ENCODE measurements at places on chromosomes 16 and 17. TPM values are rescaled to one million over a fixed set of nuclear protein-coding genes. Genes with fewer than 3 reads are reported as not detected.
A peak's percentile ranks its signal among the peaks of the same experiment; 100 is the strongest.

Gene C16orf54
- total RNA-seq: 0.20 TPM

DNA sequence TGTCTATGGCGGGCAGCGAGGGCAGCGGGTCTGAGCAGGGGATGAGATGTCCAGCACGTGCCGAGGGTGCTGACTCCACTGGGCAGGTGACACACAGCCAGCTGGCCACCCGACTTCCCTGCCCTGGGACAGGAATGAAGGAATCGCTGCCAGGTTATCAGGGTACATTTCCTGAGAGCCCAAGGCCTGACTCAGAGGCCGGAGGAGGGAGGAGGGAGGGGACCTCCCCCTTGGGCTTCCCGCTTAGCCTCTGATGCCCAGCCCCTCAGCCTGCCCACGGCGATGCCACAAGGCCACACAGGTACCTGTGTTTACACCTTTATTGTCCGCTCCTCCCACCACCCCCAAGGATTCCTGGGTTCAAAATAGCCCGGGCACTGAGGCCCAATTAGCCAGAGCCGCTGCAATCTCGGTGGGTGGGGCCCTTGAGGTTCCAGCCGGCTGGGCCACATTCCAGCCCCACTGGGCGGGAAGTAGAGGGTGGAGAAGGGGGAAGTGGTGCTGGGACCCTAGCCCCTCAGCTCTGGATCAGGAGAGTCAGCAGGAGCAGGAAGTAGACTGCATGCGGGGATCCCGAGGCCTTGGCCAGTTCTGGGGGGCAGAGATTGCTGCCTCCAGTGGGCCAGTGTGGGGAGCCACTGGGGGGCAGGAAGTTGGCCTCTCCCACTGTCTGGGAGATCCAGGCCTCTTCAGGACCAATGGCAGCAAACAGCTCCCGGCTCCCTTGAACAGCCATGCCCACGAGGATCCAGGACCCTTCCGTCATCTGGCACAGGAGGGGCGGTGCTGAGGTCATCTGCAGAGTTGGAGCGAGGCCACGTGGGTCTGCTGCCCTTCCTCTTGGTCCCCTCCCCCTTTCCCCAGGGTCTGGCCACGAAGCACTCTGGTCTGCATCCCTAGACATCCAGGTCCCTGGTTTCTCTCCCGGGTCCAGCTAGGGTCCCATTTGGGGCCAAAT, 3.4 kb upstream of the PRSS8 start:
- DNase-seq: no peak
- H3K36me3 ChIP-seq: no peaks in the 10 kb centered on the region
- no peaks in the 10 kb centered on the region for H3K4me1 ChIP-seq
- no peak overlapping the region for H3K4me3 ChIP-seq

Gene HNF1B
- not detected for total RNA-seq

GRCh38 chr17:45318561-45319230, 1.9 kb upstream of the MAP3K14 start:
- no peak overlapping the region for H3K27ac ChIP-seq
- no peaks in the 10 kb centered on the region for H3K27me3 ChIP-seq
- DNase-seq: no peak
- H3K4me3 ChIP-seq: no peak overlapping the region
- no peaks in the 10 kb centered on the region for H3K36me3 ChIP-seq

GRCh38 chr17:38705523-38705802, 390 bp downstream of the MLLT6 start:
- no peaks in the 10 kb centered on the region for H3K36me3 ChIP-seq
- peak overlapping the region; percentile 97 for H3K27ac ChIP-seq
- H3K27me3 ChIP-seq: no peaks in the 10 kb centered on the region
- DNase-seq: no peak
- H3K4me1 ChIP-seq: peaks cover 46% of the 10 kb centered on the region

GRCh38 chr17:73746314-73747073, 102.2 kb upstream of the SDK2 start:
- no peak overlapping the region for H3K27ac ChIP-seq
- DNase-seq: no peak
- H3K4me3 ChIP-seq: no peak overlapping the region
- no peaks in the 10 kb centered on the region for H3K4me1 ChIP-seq

DNA sequence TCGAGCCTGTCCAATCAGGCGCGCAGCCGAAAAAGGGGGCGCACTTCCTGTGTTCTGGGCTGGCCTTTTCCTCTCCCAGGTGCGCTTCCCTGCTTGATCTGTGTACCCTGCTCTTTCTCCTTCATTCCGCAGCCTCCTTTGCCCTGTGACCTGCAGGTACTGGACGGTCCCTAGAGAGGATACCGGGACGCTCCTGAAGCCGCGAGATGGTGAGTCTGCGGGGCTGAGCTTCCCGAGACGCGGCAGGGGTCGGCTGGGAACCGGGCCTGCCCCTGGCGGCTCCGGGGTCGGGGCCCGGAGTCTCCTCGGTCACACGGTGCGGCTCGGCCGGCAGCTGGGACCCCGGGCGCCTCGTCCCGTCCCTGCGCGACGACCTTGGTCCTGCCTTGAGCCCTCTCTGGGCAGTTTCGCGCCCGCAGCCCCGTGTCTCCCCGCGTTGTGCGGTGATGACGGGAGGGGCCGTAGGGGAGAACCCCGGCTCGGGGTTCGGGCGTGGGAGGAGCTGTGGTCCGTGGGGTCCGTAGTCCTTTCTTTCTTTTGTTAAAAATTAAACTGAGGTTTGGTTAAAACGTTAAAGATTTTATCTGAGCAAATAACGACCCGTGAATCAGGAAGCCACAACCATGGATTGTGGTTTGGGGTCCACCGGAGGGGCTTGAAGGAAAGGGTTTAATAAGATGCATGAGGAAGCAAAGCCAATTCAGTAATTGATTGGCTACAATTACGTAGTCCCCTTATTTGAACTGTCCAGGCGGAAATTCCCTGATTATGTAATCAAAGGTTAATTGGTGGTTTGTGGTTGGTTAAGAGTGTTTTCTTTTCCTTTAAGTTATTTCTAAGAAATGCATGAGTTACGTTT, 172.8 kb upstream of the ZNF267 start:
- peak; percentile 75 for DNase-seq
- H3K4me3 ChIP-seq: peak overlapping the region; percentile 49
- H3K36me3 ChIP-seq: peaks cover 32% of the 10 kb centered on the region
- no peaks in the 10 kb centered on the region for H3K27me3 ChIP-seq
- no peaks in the 10 kb centered on the region for H3K4me1 ChIP-seq
- H3K27ac ChIP-seq: no peak overlapping the region

DNA sequence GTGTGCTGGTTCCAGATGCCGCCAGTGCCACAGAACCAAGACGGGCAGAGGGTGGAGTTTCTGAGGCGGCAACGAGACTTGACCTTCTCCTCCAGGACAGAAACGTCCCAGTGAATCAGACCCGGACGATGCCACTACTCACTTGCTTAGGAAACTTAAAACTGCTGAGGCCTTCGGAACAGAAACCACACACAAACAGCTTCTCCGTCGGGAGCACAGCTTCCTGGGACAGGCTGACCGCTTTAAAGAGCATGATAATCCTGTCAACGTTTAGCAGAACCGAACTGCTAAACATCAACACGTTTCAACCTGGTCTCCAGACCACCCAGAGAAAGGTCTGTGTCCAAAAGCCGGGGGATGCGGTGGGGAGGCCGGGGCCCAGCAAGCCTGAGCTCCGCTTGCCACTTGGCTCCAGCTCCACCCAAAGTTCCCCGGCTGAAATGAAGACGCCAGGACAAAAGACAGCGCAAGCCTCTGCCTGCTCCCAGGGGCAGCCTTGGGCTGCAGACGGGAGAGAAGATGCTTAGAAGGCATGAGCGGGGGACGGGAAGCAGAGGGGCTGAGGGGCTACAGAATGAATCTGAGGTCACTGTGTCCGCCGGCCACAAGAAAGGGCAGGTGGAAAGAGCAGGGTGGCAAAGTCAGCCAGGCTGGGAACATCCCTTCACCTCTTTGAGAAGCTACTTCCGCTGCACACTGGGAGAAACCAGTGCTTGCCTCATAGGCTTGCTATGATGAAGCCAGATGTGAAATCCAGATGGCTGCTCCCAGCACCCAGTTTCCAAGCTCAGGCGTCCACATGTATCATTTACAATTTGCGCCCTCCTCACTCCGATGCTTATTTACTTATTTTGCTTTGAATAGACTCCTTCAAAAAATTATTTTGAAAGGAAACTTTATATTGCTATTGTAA, 69.0 kb downstream of the MRM3 start:
- no peak overlapping the region for H3K27ac ChIP-seq
- no peak overlapping the region for H3K4me3 ChIP-seq
- peaks cover 24% of the 10 kb centered on the region for H3K4me1 ChIP-seq
- no peak for DNase-seq

DNA sequence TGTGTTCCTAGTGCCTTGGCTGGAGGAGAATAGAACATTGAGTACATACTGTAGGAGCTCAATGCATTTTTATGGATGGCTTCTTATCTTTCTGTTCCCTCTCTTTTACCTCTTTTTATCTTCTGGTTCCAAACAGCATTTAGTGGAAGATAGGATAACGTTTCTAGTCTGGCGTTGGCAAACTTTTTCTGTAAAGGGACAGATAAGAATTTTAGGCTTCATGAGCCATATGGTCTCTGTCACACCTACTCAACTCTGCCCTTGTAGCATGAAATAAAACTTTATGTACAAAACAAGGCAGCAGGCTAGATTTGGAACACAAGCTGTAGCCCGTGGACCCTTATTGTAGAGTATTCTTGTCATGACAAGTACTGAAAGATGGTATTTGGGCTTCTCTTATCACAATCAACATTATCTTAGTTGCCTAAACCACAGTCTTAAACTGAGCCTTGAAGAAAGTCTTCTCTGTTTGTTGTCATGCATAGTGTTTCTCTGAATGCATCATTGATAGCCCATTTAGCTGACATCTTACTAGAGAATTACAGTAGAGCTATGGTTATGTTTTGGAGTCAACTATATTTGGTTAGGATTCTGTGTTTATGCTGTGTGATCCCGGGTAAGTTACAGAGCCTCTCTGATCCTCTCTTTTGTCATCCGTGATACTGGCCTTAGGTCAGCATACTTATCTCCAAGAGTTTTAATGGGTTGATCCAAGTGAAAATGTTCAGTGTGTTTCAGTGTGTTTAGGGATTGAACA, 80.2 kb downstream of the HS3ST4 start:
- no peaks in the 10 kb centered on the region for H3K4me1 ChIP-seq
- DNase-seq: no peak
- H3K27me3 ChIP-seq: no peaks in the 10 kb centered on the region
- H3K36me3 ChIP-seq: no peaks in the 10 kb centered on the region
- no peak overlapping the region for H3K4me3 ChIP-seq
- H3K27ac ChIP-seq: no peak overlapping the region

Gene GAS2L2
- total RNA-seq: 1.1 TPM

DNA sequence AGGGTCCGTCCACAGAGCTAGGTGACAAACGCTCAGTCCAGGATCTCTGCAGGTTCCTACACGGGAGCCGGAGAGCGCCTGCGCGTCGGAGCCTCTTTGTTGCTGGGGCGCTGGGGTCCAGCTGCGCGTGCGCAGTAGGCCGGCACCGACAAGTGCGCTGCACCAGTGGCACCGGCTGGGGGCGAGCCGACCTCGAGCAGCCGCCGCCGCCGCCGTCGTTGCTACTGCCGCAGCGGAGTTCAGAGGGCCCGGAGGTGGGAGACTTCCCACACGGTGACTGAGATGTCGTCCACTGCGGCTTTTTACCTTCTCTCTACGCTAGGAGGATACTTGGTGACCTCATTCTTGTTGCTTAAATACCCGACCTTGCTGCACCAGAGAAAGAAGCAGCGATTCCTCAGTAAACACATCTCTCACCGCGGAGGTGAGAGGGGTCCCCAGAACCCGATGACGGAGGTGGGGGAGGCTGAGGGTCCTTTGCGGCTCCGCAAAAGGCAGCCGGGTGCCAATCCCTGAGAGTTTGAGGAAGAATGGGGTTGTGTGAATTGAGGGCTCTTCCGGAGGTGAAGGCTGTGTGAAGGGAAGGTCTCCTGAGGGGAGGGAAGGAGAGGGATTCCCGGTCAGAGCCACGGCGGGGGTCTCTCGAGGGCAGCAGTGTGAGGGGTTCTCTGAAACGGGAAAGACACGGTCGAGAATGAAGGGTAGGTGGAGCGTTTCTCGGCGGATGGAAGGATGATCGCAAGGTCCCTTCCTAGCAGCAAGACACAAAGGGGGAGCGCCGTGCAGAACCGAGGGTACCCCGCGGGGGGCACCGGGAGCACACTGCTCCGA, at the start of gene GDPD1:
TSS of gene GDPD1 (plus strand) at position 184 of the 831 bp plus-strand sequence. CDS start at position 283, 99 bp downstream.
- no peaks in the 10 kb centered on the region for H3K36me3 ChIP-seq
- peak; percentile 84 for DNase-seq
- no peaks in the 10 kb centered on the region for H3K4me1 ChIP-seq
- no peaks in the 10 kb centered on the region for H3K27me3 ChIP-seq
- H3K27ac ChIP-seq: peak within 1 kb of the TSS; percentile 80

Gene ARL5C
- not detected for total RNA-seq

GRCh38 chr17:81514739-81515529, 2.3 kb upstream of the ACTG1 start:
- no peaks in the 10 kb centered on the region for H3K4me1 ChIP-seq
- DNase-seq: peak; percentile 59
- peak overlapping the region; percentile 96 for H3K27ac ChIP-seq
- H3K4me3 ChIP-seq: peak overlapping the region; percentile 89
- peaks cover 25% of the 10 kb centered on the region for H3K36me3 ChIP-seq

Gene SLC35G6
- not detected for total RNA-seq

DNA sequence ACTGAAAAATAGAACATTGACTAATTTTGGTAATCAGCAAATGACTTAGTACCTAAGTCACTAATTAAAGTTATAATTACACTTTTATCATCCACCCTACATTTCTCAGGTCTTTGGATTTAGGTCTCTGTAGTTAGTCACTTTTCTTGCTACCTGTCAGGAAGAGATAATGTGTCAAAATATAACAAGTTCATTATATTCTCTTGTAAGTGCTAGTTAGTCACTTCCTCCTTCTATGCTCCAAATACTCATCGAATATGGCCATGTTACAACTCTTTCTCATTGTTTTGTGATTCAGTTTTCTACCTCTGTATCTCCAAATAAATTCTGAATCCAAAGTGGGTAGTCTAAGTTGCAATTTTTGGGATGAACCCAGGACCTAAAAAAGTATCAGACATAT, 163.5 kb upstream of the KIF2B start:
- no peak overlapping the region for H3K27ac ChIP-seq
- no peaks in the 10 kb centered on the region for H3K36me3 ChIP-seq
- H3K4me3 ChIP-seq: no peak overlapping the region
- H3K27me3 ChIP-seq: no peaks in the 10 kb centered on the region
- no peaks in the 10 kb centered on the region for H3K4me1 ChIP-seq

GRCh38 chr16:29756654-29757053, 10.9 kb upstream of the C16orf54 start:
- H3K4me3 ChIP-seq: no peak overlapping the region
- DNase-seq: no peak
- H3K27me3 ChIP-seq: no peaks in the 10 kb centered on the region
- no peak overlapping the region for H3K27ac ChIP-seq
- no peaks in the 10 kb centered on the region for H3K36me3 ChIP-seq

Gene CASKIN1
- total RNA-seq: 0.20 TPM

DNA sequence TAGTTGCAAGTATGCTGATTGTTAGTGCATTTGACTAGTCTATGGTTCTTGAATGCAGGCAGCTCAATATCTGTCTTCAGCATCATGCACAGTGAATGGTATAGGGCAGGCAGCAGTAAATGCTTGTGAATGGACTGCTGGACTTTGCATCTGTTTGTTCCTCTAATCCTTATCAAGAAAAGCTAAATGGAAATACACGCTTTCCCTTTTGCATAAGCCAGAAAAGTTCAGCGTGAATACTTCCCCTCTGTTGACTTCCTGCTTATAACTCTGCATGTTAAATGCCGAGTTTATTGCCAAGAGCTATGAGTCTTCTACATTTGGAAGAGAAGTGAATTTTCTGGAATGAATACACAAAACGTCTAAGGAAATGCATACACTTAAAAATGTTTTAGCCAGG, 127.9 kb upstream of the CPHXL start:
- no peak overlapping the region for H3K27ac ChIP-seq
- H3K4me3 ChIP-seq: no peak overlapping the region
- DNase-seq: no peak
